ENCODE measurements at places on chromosomes 6 and 20. TPM values are rescaled to one million over a fixed set of nuclear protein-coding genes. Genes with fewer than 3 reads are reported as not detected.

DNA sequence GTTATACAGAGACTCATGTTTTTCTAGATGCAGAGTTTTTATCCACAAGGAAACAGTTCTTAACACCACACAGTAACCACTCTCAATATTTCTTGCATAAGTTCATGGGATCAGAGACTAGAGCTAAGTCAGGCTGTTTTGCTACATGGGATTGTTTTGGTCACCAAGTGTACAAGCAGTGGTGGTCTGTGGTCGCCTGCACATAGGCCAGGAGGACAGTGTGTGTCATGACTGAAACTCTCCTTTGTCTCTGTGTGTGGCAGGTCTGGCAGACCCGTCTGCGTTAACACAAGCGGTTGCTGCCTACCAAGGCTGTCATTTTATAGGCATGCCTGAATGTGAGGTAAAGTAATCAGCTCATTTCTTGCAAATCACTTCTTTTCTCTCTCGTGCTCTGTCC is 18.9 kb downstream of the WRNIP1 start:
- DNase-seq: no peak

DNA sequence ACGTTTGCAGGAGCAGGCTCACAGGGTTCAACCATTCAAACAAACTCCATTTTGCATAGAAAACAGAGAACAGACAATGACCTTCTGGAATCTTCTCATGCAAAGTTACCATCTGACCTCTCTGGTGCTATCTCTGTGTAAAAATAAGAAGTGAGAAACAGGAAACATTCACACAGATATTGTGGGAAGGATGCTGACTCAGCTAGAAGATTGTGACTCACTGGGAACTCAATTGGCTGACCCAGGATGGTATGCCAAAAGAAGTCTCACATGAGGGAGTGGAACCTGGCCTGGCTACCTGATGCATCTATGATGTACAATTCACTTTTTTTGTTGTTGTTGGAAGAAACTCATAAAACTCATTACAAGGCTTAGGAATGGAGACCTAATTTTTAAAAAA is 61.1 kb upstream of the TBX18 start:
- DNase-seq: no peak

The COL9A1 gene
- total RNA-seq: not detected

DNA sequence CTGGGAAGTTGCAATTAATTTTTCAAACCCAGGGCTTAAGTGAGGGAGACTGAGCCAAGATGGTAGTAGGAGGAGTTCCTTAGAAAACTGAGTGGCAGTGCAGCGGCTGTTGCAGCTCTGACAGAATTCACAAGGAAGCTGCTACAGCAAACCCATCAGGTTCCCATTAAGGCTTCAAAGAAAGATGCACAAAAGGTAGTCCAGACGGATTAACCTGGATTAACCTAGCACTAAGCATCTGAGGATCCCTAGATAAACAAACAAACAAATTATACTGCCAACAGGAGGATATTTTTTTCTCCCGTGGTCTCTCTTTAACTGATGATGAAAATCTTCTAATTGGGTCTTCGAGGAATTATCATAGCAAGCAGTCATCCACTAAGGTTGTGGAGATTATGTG is 5.2 kb downstream of the TENT5A start:
- DNase-seq: peak; percentile 27

DNA sequence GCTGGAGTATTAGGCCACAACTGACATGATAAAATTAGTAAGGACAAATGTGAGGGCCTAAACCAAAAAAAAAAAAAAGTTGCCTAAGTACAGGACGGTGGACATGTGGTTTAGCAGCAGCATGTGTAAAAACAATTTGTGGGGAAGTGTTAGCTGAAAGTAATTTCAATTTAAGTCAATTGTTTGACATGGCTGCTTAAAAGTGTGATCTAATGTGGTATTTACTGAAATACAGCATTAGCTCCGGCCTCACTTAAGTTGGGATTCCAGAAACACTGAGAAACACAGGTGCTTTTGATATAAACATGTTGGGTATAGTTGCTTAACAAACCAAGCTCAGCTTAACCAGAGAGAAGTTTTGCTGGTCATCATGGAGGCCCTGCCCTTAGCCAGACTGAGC is 119.7 kb downstream of the FYN start:
- no peak for DNase-seq
